Germinal center (tissue), 1 donor: ENCODE measurements at places on chromosomes 7 and 10.

DNA sequence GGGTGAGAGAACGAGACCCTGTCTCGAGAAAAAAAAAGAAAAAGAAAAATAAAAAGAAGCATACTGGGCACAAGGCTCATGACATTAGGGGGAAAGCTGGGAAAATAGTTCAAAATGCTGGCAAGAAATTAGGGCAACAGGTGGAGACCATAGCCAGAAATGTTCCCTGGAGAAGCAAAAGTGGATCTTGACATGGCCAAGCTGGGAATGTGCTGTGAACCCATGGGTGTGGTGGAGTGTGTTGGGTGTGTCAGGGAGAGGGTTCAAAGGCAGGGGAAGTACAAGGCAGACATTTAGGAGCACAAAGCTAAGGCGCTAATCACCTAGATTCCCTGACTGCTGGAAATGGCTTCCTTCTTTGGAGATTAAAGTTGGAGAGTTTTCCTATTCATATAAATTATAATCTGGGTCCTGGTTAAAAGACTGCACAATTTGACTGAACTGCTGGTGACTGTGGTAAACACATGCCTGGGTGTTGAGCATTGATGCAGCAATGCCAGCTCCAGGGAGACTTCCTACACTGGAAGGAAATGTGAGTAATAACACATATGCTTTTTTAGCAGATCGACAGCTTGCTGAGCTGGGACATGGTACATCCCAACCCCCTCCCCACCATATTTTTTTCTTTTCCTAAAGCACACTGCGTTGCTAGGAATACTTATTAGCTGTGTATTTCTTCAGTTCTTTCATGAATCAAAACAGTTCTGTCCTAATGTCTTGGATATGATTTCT lies 70.1 kb upstream of the ARHGAP21 start:
- DNase-seq, result no peak

GRCh38 chr7:115679976-115680375 lies 350.6 kb downstream of the TFEC start:
- peak; percentile 2 for DNase-seq

DNA sequence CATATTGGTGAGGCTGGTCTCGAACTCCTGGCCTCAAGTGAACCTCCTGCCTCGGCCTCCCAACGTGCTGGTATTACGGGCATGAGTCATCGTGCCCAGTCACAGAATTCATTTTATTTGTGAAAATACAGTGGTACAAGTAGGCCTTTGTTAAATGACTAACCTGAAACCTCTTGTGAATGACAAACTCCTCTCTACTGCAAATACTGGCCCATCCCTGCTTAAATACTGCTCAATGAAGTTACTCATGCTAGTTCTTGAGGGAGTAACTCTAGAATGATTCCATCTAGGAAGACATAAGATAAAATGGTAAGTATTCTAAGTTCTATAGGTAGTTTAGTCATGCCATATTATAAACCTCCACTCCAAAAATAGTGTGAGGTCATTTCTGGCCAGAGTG lies 80.7 kb downstream of the UBE2H start:
- DNase-seq, result no peak

- DNase-seq, result no peak
These were observed 33.9 kb downstream of the PAX2 start for GRCh38 chr10:100779329-100779728.

DNA sequence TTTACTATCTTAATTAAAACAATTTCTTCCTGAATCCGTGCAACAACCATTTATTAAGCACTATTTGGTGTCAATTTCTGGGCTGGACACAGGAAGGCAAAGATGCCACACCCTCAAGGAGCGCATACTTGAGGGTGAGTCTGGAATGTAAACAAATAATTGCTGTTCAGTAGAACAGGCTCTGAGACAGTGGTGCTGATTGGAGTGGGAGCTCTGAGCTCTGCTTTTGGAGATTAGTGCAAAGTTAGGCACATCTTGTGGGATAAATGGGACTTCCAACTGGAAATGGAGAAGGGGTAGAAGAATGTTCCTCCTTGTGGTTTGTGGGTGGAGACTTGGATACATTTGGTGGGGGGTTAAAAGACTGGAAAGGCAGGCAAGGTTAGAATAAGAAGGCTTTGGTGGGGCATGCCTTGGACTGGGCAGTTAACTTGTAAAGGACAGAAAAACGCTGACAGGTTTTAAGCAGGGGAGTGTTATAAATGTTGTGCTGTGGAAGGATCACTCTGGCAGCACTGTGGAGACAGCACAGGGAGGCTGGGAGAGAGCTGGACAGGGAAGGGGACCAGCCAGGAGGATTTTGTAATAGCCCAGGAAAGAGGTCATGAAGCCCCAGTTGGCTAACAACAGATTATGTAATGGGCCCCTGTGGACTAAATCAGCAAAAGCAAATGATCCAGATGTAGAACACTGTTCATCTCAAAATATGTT lies 80.7 kb downstream of the ZNF365 start:
- no peak for DNase-seq

- no peak for DNase-seq
These were observed 8.9 kb downstream of the HOXA4 start for GRCh38 chr7:27121684-27122076.

GRCh38 chr10:77032188-77032570 lies 605.4 kb downstream of the KCNMA1 start:
- DNase-seq, result no peak

DNA sequence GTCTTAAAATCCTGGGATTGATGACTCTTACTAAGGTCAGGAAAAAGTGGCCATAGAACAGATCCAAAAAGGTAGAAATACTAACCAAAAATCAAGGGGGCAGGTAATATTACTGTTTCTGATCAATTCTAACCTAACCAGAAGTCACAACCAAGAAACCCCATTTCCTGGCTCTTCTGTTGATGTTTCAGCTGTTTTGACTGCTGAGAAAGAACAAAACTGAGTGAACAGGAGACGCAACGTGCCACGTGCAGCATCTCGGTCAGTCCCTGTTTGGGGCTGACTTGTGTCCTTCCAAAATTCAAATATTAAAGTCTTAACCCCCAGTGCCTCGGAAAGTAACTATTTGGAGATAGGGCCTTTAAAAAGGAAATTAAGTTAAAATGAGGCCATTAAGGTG lies 56.8 kb downstream of the JAZF1 start:
- no peak for DNase-seq

DNA sequence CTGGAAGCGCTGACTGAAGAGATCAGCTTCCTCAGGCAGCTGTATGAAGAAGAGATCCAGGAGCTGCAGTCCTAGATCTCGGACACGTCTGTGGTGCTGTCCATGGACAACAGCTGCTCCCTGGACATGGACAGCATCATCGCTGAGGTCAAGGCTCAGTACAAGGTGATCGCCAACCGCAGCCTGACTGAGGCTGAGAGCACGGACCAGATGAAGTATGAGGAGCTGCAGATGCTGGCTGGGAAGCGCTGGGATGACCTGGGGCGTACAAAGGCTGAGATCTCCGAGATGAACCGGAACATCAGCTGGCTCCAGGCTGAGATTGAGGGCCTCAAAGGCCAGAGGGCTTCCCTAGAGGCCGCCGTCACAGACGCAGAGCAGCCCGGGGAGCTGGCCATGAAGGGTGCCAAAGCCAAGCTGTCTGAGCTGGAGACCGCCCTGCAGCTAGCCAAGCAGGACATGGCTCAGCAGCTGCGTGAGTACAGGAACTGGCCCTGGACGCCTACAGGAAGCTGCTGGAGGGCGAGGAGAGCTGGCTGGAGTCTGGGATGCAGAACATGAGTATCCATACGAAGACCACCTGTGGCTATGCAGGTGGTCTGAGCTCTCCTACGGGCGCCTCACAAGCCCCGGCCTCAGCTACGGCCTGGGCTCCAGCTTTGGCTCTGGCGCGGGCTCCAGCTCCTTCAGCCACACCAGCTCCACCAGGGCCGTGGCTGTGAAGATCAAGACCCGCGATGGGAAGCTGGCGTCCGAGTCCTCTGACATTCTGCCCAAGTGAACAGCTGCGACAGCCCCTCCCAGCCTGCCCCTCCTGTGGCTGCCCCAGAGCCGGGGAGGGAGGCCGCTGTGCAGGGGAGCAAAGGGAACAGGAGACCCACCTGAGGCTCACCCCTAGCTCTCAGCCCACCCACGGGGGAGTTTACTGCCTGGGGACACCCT lies 24.9 kb upstream of the AMPH start:
- no peak for DNase-seq

- no peak for DNase-seq
These were observed 346.9 kb upstream of the PODXL start for GRCh38 chr7:131903315-131903714.

GRCh38 chr7:155594961-155595366 lies 48.6 kb upstream of the CNPY1 start:
- no peak for DNase-seq

GRCh38 chr7:123271231-123271630 lies 71.5 kb upstream of the SLC13A1 start:
- no peak for DNase-seq

- DNase-seq, result no peak
These were observed 537.4 kb downstream of the AUTS2 start for GRCh38 chr7:70135656-70136055.

DNA sequence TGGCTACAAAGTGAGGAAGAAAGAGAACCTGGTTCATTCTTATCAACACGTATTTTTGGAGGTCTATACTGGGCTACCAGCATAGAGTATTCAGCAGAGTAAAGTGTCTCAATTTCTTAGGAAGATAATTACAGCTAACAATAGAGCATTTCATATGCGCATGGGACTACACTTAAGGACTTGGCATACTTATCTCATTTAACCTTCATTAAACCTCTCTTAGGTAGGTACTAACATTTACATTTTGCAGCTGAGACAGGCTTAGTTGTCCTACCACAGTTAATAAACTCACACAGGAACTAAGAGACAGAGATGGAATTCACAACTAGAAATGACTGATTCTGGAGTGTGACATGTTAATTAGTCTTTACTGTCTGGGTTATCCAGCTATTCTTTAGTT lies 66.6 kb downstream of the NRBF2 start:
- no peak for DNase-seq

GRCh38 chr7:70583965-70584883 lies 547.7 kb upstream of the GALNT17 start:
- DNase-seq, result no peak

- DNase-seq, result no peak
These were observed 36.7 kb downstream of the CDK6 start for GRCh38 chr7:92799446-92800211.

DNA sequence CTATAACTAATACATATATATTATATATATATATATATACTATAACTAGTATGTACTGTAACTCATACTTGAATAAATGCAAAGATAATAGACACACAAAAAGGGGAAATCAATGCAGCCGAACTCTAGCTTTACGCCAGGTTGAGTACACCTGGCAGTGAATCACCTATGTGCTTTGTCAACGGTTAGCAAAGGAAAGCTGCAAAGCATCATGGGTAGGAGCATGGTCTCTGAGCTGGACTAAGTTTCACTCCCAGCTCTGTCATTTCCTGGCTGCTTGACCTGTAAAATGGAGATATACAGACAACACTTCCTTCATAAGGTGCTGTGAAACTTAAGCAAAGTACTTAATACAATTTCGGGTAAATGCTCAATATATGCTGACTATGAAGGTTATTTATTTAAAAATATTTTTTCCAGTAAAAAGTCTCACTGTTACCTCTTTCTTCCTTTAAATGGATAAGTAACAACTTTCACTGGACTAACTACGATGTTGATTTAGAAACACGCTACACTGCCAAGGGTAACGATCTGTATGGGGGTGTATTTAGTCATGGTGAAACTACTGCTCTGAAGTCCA lies 61.7 kb upstream of the ITGA8 start:
- DNase-seq, result no peak

DNA sequence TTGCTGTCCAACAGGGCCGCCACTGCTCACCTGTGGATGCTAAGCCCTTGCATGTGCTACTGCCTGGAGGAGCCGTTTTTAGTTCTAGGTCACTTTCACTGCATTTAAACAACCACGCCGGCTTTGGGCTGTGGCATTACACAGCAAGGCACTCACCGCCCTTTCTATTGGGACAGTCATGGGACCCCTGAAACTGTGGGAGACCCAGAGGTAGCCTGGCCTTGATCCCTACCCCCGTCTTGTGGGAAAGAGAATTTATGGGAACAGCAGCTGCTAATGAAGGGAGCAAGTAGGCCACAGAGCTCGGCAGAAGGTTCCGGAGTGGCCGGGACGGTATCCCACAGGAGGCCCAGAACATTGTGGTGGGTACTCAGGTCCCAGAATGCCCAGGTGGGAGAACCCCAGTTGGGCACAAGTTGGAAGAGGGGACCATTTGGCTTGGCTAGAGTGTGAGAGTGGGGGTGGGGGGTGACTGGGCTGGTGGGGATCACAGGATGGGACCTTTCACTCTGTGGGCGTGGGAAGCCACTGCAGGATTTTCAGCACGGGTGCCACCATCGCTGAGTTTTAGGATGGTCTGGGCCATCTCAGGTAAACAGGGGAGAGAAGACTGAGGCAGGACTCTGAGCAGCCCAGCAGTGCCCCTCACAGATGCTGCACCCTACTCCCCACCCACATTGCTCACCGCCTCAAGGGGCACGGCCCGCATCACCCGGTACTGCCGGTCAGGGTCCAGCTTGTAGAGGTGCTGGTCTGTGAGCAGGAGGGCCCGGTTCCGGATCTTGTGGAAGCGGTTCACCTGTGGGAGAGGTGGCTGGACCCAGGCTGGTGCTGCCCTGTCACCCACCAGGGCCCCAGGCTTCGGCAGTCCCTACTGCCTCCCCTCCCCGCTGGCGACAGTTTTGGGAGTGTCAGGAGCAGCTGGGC lies 15.2 kb downstream of the MYO1G start:
- DNase-seq, result no peak

GRCh38 chr7:81081616-81082015 lies 162.8 kb upstream of the SEMA3C start:
- no peak for DNase-seq

- DNase-seq, result no peak
These were observed 233.3 kb upstream of the FOXP2 start for GRCh38 chr7:114181280-114181679.

GRCh38 chr7:108838198-108838597 lies 268.5 kb downstream of the DNAJB9 start:
- no peak for DNase-seq

- no peak for DNase-seq
These were observed 170.6 kb upstream of the LANCL2 start for GRCh38 chr7:55194522-55194921.

- no peak for DNase-seq
These were observed 735.6 kb downstream of the XPNPEP1 start for GRCh38 chr10:109187677-109188076.

DNA sequence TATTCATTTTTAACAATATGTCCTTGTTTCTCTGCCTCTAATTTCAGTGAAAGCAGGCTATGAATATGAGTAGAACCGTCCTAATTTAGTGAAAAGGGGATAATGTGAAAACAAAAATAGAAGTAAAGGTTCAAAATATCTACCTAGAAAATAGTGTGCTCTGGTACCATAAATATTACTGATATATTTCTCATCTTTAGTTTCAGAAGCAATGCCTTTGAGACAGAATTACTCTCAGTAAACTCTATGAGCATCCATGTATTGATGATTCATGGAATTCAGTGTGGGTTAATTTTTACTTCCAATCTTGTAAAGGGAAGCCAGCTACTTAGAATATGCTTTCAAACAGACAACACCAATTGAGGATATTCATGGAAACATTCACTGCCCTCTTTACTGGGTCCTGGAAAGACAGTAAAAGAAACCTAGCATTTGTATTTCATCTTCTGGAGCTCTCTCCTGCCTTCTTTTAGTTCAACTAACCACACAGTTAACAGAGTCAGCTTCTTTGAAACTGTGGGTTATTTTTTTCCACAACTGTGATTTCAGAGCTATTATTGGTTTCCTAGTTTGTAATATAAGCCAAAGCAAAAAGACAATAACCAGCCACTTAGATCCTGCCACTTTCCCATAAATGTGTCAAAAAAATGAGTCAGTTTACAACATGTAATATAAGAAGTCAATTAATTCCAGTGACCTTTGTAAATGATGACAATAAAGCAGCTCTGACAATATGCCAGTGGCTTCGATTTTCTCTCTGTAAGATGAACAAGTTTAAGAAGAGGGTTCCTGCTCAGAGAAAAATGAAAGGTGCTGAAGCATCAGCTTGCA lies 1.7 kb downstream of the LRRN3 start:
- DNase-seq, result no peak
